ENCODE measurements at places on chromosomes 3 and 15.

GRCh38 chr3:172251211-172251610 lies 197.0 kb downstream of the GHSR start:
- no peak for DNase-seq

DNA sequence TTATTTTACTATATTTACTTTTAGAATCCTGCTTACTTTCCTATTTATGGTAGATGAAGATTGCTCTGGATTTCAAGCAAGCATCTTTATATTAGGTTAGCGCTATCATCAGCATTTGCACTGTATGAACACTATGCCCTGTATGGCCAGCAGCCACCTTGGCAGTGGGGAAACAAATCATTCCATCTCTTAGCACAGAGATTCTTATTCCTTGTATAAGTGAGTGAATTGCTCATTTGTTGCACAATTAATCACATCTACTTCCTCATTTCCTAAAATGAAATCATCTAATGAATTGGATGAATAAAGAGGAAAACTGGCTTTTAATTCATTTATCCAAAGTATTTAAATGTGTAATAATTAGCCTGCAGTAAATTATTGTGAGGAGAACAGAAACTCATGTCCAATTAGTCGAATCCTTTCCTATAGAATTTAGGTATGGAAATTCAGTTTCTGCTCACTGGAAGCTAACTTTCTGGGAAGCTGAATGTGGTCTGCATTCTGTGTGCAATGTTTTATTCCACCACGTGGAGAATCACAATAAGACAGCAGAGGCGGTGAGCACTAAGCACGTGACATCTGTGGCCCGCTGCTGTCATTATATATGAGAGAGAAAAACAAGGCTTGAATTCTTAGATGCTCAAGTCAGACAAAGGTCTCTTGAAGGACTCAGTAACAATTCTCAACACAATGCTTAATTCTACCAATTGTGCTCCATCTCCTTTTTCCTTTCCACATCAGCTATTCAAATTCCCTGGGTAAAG lies 93.4 kb downstream of the PEX5L start:
- no peak for DNase-seq

DNA sequence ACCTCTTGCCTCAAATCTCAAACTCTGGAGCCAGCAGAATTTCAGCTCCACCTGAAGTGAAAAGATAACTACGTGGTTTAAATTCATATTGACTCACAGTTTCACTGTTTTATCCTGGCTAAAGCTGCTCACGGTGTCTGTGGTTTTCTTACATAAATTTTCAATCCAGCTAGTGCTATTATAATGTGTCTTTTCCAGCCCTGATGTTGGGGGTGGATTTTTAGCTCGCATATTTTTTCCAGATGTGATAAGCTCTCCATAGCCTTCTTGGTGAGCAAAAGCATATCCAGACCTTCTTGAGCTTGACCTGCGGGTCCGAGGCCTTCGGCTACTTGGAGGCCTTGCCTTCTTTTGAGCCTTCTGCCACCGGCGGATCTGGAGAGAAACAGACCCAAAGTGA lies 239.3 kb downstream of the DTWD1 start:
- no peak for DNase-seq

DNA sequence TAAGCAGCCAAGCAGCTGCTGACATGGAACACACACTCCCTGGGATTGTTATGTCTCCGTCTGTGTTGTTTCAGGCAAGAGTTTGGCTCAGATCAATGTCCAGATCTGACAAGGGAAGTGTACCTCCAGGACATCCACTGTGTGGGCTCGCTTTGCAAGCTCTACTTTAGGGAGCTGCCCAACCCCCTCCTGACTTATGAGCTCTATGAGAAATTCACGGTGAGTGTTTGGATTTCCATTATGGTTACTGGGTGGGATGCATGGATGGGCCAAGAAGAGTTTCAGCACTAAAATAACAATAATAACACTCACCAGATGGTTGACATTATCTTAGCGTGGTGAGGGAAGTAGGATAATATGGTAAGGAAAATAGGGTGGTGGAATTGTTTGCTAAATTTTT lies 74.1 kb downstream of the ARHGAP31 start:
- no peak for DNase-seq
